NCI-H526 treated with DMSO at 0.1 percent for 48 hours (cell line): ENCODE measurements at places on chromosomes 2 and 18.

DNA sequence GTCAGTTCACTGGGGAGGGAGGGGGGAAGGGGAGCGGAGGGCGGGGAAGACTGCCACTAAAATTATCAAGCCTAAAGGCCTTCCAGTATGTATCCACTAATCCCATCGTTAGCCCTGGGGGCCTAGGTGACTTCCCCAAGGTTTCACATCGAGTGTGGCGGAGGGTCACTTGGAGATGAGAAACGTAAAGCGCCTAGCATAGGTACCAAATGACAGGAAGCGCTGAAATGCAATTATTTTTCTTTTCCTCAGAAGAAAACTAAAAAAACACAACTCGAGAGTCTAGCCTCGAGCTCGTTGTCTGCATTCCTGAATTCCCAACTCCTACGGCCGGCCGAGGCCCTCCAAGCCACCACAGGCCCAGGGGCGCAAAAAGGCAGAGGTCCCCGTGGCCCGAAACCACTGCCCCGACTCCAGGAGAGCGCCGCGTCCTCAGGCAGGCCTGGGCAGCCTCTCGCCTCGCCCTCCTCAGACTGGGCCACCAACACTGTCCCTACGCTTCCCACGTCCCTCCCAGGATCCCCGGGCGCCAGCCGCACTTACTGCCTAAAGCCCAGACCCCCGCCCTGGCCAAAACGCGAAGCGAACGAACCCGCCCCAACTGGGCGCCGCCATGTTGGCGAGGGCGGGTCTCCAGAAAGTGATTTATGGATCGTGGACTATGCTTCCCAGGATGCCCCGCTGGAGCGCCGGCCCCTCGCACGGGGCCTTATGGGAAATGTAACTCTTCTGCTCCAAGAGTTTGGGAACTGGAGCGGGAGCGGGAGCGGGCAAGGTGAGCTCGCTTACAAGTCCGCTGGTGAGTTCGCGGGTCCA lies at the start of gene USP40:
USP40 (minus strand) TSS at position 642 of the 816 bp plus-strand sequence. CDS start 1,228 bp downstream, outside the sequence.
- DNase-seq: peak; percentile 90

GRCh38 chr2:214577769-214578168 lies 166.9 kb downstream of the VWC2L start:
- no peak for DNase-seq

DNA sequence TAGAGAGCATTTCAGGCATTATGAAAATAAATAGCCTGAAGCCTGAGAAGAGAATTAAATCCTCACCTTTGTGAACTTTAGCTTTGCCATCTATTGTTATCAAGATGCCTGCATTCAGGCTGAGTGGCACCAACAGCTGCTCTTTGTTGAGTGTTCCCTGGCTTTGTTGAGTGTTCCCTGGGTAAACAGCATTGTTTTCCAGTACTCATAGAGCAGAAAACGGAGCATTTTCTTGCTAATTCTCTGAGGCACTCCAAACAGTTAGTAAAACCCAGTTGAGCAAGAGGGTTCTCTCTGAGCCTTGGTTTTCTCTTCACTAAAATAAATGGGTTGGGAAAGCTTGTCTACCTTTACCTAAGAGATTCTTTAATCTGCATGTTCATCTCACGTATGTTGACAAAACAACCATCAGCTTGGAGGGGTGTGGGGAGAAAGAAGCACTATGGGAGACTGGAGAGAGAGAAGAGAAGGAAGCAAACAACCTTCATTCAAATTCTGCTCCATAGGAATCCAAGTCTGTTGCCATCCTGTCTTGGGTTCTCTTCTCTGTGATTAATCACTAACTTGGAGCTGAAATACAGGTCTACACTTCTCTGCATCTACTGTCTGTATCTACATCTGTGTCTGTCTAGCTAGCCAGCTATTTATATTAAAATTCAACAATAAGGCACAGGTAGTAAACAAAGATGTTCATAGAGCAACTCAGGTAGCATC lies 567.0 kb upstream of the SOX11 start:
- no peak for DNase-seq

- no peak for DNase-seq
Observed at GRCh38 chr2:176794392-176794791, 418.2 kb upstream of the HNRNPA3 start.

DNA sequence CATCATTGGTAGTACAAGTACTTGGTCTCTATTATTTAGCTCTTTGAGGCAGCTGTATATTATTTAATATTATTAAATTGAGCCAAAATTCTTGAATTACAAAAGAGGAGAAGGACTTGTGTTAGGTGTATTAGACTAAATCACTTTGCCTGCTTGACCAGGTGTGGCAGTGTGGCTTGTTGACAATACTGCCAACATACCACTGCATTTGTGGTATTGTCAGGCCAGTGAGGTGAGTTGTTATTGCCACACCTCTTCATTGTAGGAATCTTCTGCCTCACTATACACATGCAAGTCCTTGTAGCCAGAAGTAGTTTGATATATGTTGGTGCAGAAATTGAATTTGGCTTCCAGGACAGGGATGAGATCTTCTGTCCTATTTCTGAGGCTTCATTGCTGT lies 40.5 kb downstream of the CYP20A1 start:
- DNase-seq: no peak
